ENCODE measurements at places on chromosomes 6 and 20.

- no peak for DNase-seq
Observed at GRCh38 chr20:57323034-57323433, 6.6 kb upstream of the SPO11 start.

GRCh38 chr20:15600565-15600964 lies 972.7 kb downstream of the KIF16B start:
- DNase-seq: no peak

GRCh38 chr6:50025258-50025657 lies 3.5 kb upstream of the DEFB110 start:
- DNase-seq: no peak

DNA sequence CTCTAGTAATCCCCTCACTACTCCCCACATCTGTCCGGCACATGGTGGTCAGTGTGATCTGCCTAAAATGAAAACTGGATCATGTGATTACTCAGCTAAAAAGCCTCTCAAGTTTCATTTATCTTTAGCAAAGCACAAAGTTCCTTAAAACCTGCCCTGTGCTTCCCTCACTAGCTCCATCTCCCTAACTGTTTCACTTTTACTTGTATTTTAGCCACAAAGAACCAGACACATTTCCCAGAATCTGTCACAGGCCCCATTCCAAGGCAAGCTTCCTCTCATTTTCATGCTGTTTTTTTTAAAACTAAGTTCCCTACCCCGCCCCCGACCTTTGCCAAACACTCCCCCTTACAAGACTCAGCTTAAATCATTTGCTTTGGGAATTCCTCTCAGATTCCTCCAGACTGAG lies 8.9 kb upstream of the IGF2R start:
- no peak for DNase-seq

- DNase-seq: no peak
Observed at GRCh38 chr20:57445298-57445697, 54.1 kb downstream of the RBM38 start.

DNA sequence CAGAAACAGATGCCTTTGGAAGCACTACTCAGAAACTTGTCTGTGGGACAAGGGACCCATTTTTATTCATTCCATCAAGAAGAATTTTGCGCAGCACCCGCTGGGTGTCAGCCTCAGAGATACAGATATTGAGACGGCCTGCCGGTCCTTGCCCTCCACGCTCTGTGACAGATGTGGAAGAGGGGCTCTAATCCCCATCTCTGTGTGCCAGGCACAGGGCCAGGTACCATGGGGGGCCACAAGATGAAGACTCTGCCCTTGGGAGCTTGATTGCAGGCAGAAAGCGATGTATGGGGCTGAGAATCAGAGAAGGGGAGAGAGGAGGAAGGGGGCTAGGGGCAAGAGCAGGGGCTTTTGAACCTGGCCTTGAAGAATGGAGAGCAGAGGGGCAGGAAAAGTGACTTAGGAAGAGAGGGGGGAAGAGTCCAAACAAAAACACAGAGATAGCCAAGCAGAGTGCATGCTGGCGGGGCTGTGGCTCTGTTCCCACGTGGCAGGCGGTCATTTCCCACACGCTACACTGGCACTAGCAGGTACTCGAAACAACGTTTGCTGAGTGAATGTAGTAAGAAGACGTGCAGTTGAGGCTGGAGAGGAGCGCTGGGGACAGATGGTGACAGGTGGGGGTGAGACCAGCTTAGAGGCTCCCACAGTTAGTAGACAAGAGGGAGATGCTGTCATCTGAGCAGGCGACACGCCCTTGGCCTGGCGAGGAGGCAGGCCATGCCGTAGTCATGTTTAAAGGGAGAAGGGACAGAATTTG lies 170.3 kb upstream of the SNX9 start:
- no peak for DNase-seq

- DNase-seq: no peak
Observed at GRCh38 chr6:62367601-62368000, 81.6 kb upstream of the KHDRBS2 start.

GRCh38 chr6:35360349-35361138 lies 18.2 kb downstream of the PPARD start:
- DNase-seq: no peak

GRCh38 chr20:1895674-1896483 lies 672 bp downstream of the SIRPA start:
- no peak for DNase-seq

GRCh38 chr20:31838646-31839292 lies 6.6 kb downstream of the FOXS1 start:
- DNase-seq: no peak

DNA sequence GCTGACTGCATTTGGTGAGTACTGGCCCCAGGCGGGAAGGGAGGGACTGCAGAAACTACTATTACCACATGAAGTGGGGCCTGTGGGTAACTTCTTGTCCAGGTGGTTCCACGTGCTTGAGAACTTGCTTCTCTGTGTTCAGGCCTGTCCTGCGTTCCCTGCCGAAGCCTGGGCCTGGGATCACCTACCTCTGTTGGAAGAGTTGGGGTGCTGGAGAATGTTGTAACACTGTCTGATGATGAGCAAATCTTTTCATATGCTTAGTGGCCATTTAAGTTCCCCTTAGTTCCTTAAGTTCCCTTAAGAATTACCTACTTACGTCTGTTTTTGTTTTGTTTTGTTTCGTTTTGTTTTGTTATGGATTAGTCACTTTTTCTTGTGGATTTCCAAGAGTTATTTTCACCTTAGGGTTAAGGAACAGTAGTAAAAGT lies 154.4 kb downstream of the DTNBP1 start:
- no peak for DNase-seq

GRCh38 chr6:150118203-150118602 lies 24.6 kb upstream of the PPP1R14C start:
- DNase-seq: no peak

- peak; percentile 3 for DNase-seq
Observed at GRCh38 chr6:156508923-156509322, 268.3 kb upstream of the ARID1B start.

DNA sequence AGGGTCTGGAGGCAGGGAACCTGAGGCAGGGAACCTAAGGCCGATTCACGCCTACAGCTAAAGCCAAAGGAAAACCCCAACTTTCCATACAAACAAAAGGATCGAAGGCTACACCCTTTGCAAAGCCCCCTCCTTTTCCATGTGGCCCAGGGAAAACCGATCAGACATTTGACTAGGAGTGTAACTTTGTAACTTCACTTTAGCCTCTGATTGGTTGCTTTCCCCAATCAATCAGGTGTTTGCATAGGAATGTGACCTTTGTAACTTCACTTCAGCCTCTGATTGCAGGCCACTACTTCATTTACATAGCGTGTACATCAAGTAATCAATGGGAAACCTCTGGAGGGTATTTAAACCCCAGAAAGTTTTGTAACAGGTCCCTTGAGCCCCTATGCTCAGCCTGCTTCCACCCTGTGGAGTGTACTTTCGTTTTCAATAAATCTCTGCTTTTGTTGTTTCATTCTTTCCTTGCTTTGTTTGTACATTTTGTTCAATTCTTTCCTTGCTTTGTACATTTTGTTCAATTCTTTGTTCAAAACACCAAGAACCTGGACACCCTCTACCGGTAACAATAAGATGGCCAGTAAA lies 43.3 kb downstream of the CHD6 start:
- no peak for DNase-seq

GRCh38 chr6:107971181-107971580 lies 13.2 kb upstream of the SEC63 start:
- no peak for DNase-seq

DNA sequence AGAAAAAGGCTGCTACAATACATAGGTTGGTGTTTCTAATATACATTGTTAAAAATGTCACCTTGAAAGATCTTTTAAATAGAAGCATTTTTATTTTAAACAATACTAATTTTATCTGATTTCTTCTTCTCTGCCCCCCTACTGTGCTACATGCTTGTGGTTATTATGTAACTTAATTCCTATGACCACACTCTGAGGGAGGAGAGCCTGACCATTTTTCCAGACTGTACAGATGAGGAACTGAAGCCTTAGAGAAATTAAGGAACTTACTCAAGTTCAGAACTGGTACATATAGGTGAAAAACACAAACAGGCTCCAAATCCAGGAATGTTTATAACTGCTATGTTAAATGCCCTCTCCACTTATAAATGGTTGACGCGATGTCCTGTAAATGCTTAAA lies 43.4 kb upstream of the ARHGAP18 start:
- DNase-seq: no peak

DNA sequence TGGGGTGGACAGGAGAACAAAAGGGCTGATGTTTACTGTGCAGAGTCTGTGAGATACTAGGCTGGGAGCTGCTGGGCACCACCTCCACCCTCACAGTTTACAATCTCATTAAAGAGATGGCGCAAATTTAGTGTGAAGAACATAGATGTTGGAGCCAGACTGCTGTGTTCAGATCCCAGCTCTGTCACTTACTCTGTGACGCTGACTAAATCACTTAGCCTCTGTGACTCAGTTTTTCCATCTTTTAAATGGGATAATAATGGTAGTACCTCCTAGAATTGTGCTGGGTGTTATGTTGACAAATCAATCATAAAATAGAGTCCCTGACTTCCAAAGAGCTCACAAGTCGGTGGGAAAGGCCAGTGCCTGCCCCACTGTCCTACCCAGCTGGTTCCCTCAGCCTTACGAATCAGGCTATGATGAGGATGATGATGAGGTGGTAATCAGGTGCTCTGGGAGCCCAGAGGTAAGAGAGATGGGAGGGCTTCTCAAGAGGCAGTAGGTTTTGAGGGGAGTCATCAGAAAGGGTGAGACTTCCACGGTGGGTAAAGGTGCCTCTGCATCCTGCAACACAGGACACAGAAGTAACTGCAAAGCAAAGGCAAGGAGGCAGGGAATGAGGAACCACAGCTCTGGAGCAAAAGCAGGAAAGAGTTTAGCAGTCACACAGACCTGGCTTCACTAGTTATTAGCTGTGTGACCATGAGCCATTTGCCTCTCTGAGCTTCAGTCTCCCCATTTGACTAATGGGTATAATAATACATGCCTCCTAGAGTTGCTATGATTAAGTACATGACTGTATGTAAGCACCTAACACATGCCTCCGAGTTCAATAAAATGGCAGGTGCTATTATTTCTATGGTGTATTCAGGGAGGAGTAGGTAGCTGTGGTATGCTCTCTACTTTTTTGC lies 8.9 kb downstream of the FYN start:
- no peak for DNase-seq

DNA sequence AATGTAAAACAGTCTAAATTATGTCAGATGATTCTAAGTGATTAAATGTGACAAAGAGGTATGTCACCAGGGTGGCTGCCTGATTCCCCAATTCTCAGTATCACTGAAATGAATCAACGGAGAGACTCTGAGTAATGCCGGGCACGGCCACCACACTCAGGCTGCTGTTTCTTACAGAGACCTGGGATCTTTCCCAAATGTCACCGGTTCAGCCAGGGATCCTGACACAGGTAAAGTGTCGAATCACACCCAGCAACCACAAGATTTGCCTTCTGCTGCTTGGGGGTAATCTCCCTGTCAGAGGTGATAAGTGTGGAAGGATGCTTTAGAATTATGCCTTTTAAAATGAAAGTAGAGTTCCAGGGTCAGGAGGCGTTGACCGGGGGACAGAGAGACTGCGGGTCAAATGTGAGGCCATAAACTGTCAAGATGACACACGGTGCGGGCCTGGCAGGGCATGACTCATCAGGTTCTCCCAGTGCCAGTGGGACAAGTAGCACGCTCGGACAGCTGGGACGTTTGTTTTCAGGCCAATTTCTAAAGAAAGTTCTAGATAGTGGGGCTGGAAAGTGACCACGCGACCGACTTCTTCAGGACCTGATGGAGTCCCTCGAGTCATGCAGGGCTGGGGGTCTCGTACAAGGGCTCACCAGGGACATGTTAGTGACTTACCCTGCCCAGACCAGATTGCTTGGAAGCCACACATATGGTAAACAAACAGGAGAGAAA lies 48.9 kb downstream of the PRDM1 start:
- no peak for DNase-seq

- DNase-seq: no peak
Observed at GRCh38 chr20:51058017-51058416, 35.1 kb upstream of the KCNG1 start.

GRCh38 chr6:54481091-54481490 lies 172.8 kb downstream of the TINAG start:
- no peak for DNase-seq

- DNase-seq: no peak
Observed at GRCh38 chr6:120960761-120961160, 373.5 kb downstream of the TBC1D32 start.

GRCh38 chr6:89434954-89435353 lies 2.0 kb downstream of the ANKRD6 start:
- DNase-seq: no peak

- no peak for DNase-seq
Observed at GRCh38 chr6:121764493-121764892, 329.0 kb downstream of the GJA1 start.

GRCh38 chr6:28597217-28597835 lies 71.6 kb downstream of the GPX5 start:
- no peak for DNase-seq

GRCh38 chr6:17525637-17526036 lies 74.5 kb upstream of the FAM8A1 start:
- DNase-seq: no peak

- no peak for DNase-seq
Observed at GRCh38 chr6:21270636-21271201, 322.8 kb upstream of the SOX4 start.

- DNase-seq: no peak
Observed at GRCh38 chr6:39296745-39297640, 17.2 kb downstream of the KCNK17 start.

- DNase-seq: no peak
Observed at GRCh38 chr6:52505726-52506409, 71.0 kb downstream of the TRAM2 start.

- no peak for DNase-seq
Observed at GRCh38 chr6:18533793-18534192, 146.6 kb downstream of the RNF144B start.

DNA sequence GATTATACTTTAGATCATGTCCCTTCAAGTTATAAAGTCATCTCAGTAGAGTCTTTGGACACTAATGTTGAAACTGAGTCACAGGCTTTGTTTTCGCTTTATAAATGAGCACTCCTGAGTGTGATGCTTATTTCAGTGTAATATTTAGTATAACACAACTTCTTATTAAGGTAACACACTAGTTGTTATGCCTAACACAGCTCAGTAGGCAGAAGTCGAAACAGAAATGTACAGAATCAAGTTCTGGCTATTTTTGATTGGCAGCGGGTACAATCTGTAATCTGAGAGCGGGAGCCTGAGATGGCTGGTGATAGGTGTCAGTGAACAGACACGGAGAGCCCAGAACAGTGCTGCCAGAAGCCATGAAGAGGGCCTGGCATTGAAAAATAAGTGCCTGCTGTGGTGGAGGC lies 11.4 kb downstream of the HECA start:
- no peak for DNase-seq

- DNase-seq: no peak
Observed at GRCh38 chr6:52371656-52372191, 9.8 kb downstream of the PAQR8 start.

GRCh38 chr6:124882579-124883393 lies 79.5 kb upstream of the RNF217 start:
- DNase-seq: no peak

DNA sequence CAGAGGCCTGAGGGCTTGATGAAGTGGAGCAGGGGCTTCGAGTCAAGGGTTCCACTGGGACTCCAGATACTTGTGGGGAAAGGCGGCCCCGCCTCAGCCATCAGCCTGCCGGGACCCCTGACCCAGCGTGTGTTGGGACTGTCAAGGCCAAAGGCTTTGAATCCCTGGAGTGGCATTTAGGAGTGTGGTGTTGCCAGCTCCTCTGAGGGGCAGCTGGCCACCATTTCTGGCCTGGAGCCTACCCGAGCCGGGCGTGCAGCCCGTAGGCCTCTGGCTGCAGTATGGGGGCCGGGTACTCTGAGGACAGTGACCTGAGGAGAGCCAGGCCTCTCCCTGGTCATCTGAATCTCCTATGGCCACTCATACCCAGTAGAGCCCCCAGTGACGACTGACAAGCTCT lies 40.0 kb downstream of the RRBP1 start:
- no peak for DNase-seq

- DNase-seq: peak; percentile 2
Observed at GRCh38 chr6:151325075-151326050, 66.0 kb downstream of the ZBTB2 start.

Measured in naive thymus-derived CD4-positive, alpha-beta T cell (primary cell).